Endodermal cell (in vitro differentiated cells): ENCODE measurements at places on chromosomes 12 and 14.

DNA sequence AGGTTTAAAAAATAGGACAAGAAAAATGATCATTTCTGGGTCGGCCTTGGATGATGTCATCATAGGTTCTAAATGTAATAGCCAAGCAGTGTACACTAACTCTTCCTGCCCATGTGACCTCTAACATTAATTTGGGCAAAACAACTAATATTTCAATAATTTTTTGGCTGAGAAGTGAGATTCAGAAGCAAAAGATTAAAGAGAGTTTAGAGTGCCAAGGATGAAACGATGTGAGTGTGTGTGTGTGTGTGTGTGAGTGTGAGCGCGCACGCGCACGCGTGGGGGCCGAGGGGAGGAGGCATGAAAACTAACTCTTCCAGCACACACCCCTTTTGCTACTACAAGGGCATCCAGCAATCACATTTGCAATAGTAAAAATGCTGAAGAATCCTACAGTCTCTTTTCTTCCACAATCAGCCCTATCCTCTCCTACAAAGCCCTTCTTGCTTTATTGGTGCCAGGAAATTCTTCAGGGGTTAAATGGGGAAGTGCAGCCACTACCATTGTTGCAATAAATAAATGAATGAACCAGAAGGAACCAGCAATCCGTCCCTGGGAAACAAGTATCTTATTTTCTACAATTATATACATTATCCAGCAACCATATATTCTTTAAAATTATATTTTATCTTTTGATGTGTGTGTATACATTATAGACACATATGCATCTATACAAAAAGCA, 52.9 kb downstream of the PEBP1 start:
- no peak for DNase-seq

- no peak for DNase-seq
Observed at GRCh38 chr14:55285048-55285652, 13.9 kb downstream of the FBXO34 start.

- no peak for DNase-seq
Observed at GRCh38 chr12:13913371-13913770, 68.0 kb downstream of the GRIN2B start.

GRCh38 chr12:70551731-70552130, 85.5 kb downstream of the PTPRB start:
- DNase-seq: no peak

DNA sequence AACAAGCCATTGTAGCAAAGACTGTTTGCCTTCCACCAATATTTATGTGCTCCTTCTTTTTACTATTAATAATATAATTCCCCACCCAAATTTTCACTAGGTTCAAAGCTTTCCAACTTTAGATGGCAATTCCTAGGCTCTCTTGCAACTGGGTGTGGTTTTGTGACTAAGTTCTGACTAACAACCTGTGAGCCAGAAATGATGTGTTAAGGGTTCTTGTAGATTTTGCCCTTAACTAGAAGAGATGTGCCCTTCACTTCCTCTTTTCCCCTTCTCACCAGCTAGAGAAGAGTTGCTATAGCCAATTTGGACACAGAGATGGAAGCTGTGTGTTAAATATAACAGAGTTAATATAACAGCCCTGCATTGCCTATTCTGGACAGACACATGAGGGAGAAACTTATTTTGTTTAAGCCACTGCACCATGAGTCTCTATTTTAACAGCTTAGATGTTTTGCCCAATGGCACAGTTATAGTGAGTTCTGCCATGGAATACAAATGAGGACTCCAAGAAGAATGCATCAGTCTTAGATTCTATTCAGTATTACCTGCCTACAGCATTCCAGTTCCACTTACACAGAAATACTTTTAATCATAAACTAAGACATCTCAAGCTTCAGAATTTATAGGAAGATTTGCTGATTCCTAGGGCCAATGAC, 216.2 kb downstream of the DUSP6 start:
- DNase-seq: no peak

DNA sequence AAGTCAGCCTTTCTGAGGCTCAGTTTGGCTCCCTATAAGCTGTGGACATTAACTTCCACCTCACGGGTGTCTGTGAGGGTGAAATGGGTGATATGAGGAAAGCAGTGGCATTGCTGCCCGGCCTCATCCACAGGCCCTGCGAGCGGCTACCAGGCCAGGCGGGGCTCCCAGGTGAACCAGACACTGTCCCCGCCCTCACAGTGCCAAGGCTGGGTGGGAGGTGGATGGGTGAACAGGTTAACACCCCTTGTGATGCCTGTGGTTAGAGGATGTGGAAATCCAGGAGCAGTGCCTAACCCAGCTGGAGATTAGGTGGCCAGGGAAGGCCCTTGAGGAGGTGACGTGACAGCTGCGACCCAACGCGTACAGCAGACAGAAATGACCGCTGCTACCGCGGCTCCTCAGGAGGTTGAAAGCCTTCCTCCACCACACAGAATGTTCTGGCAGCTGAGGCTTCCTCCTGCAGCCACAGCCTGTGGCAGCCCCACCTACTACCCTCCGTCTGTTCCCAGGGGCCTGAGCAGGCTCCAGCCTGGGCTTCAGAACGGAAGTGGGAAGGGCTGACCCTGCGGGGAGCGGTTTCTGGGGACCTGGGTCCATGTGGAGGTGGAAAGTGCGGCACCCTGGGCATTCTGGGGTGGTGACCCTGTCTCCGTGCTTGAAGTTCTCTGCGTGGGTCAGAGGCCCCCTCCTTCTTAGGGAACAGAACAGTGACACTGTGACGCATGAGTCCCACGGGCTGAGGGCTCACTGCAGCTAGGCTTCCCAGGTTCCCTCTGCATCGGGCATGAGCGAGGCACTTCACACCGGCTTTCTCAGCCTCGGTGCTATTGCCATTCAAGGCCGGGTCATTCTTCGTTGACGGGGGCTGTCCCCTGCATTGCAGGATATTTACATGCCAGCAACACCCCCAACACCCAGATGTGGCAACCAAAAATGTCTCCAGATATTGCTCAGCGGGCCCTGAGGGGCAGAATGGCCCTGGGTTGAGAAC, 9.7 kb downstream of the MMAB start:
- DNase-seq: no peak

- DNase-seq: no peak
Observed at GRCh38 chr12:107152315-107152714, 59.0 kb upstream of the CRY1 start.

- no peak for DNase-seq
Observed at GRCh38 chr12:122227341-122227740, 1.5 kb upstream of the DIABLO start.

DNA sequence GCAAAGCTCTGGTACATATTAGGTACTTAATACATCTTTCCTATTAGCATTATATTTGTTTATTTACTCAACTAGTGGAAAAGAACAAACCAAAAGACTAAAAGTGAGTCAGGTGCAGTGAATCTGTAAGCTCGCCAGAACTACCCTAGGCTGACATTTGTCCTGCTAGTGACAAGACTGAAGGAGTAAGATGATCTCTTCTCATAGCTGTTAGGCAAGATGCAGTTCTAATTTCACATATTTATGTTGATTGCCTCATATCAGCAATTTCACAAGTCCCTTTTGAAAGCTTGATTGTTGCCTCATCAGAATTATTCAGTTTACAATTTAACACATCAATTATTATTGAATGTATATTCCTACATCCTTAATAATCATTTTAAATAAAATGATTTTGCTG, 293.0 kb upstream of the NAV3 start:
- DNase-seq: no peak

DNA sequence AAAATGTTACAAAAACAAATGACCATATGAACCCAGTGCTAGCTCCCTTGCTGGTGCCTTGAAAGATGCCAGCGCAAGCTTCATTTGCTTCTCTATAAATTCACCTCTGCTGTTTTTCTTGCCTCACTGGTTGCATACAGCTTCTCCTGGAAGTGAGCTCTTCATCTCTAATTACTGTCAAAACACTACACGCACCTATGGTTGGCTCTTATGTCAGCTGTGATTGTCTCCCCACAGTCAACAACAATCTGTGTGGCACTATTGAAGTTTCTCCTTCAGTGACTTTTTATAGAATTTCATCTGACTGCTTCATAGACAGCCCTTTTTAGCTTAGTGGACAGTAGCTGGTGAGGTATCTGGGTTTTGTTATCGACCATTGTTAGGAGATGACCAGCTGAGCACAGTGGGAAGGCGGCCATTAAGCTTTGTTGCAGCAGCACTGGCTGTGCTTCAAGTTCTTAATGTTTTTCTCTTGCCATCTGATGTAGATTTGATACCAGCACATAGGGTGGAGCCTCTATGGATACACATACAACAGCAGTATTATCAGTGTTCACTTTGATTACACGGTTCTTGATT, 131.8 kb downstream of the KITLG start:
- peak; percentile 62 for DNase-seq

GRCh38 chr14:36346052-36346451, 25.6 kb upstream of the MBIP start:
- no peak for DNase-seq

DNA sequence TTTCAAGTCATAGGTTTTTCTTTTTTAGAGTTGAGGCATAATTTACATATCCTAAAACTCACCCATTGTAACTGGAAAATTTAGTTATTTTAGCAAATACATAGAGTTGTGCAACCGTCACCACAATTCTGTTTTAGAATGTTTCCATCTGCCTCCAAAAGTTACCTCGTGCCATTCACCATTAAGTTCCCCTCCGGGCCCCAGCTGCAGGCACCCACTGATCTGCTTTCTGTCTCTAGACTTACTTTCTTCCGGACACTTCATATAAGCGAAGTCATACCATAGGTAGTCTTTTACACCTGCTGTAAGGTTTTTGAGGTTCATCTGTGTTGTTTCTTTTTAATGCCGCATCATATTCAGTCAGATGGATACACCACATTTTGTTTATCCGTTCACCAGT, 28.7 kb downstream of the PPP2R5C start:
- DNase-seq: no peak

GRCh38 chr14:104429291-104429861, 150.2 kb upstream of the C14orf180 start:
- DNase-seq: no peak

DNA sequence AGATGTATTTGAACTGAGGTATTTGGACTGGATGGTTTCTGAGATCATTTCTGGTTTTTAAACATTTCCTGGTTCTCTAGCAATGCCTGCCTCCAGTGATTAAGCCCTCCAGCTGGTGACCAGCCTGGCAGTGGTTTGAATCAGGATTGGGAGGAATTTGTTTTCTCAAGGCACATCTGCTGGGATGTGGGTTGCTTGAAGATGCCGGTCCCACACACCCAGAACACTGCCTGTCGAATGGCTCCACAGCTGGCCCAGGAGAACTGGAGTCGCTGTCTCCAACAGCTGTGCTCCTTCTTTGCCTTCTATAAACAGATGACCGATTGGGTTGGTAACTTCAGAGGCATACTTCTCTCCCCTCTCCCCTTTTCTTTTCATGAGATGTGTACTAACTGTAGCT, 258.0 kb upstream of the DDHD1 start:
- DNase-seq: no peak

DNA sequence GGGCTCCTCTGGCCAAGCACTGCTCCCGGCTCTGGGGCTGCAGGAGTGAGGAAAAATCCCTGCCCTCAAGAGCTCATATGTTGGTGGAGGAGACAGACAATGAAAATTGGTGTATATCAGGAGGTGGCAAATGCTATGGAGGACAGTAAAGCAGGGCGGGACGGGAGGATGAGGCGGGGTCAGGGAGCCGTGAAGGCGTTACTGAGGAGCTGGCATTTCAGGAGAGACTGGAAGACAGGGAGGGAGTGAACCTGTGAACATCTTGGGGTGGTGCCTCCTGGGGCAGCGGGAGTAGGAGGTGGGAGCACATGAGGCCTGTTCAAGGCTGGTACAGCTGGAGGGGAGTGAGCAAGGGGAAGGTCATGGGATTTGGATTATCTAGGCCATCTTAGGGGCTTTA, 26.6 kb downstream of the TSPAN9 start:
- DNase-seq: no peak

- no peak for DNase-seq
Observed at GRCh38 chr14:75254901-75255584, 23.6 kb upstream of the FOS start.

- DNase-seq: no peak
Observed at GRCh38 chr14:41558490-41558889, 48.2 kb upstream of the LRFN5 start.

GRCh38 chr14:44803239-44803905, 158.4 kb downstream of the KLHL28 start:
- DNase-seq: no peak

GRCh38 chr12:47782372-47782770, 9.3 kb downstream of the SLC48A1 start:
- DNase-seq: no peak

DNA sequence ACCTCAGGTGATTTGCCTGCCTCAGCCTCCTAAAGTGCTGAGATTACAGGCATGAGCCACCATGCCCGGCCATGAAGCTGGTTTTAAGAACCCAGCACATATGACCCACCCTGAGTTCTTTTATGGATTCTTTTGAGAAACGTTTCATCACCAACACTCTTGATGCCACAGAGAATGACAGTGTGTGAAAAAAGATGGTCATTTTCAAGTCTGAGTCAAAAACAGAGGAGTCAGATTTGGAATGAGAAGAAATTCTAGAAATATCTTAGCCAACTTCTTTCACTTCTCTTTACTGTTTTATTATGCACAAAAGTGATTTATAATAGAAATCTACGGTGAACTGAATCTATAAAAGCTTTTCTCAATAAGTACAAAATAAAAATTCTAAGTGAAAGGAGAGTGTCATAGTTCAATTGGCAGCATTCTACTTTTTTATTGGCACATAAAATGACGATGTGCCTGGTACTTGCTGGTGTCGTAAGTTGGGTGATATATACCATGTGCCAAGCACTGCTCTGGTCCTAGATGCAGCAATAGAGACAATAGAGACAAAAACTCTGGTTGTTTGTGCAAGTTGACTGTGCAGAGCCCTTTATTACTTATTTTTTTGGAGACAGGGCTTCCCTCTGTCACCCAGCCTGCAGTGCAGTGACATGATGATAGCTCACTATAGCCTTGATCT, 33.9 kb downstream of the CCDC177 start:
- DNase-seq: no peak

DNA sequence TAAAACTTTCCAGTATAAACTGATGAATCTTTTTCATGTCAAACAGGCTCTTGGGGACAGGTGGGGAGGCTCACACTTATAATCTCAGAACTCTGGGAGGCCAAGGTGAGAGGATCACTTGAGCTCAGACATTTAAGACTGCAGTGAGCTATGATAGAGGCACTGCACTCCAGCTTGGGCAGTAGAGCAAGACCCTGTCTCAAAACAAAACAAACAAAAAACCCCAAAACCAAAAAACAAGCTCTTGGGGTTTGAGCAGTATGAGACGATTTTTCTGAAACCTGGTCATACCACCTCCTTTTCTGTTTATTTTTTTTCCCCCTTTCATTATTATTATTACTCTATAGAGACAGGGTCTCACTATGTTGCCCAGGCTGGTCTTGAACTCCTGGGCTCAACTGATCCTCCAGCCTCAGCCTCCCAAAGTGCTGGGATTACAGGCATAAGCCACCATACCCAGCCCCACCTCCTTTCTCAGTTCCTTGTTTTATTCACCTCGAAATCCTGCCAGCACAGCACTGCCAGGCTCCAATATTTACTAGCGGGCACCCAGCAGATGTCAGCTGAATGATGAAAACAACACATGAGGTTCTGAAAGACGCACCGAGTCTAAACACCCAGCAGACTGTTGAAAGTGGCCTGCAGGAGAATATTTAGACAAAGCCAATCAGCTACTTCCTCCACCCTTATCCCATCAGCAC, 19.5 kb upstream of the CDK17 start:
- DNase-seq: no peak
